ENCODE measurements at places on chromosomes 1 and 21.

DNA sequence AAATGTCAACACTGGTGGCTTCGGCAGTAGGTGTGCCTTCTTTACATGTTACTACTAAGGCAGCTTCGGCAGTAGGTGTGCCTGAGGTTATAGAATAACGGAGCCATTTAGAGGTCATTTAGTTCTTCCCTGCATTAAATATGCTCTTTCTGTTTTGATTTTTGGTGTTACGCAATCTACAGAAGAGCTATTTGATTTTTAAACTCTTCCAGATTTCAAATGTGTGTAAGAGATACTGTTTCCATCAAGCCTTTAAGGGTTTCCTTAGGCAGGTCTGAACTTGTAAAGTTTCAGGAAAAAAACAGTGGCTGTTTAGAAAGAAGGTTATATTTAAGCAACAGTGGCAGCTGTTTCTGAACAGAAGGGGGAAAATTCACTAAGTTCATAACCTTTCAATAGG lies 54.8 kb downstream of the PIK3R3 start:
- DNase-seq: no peak

DNA sequence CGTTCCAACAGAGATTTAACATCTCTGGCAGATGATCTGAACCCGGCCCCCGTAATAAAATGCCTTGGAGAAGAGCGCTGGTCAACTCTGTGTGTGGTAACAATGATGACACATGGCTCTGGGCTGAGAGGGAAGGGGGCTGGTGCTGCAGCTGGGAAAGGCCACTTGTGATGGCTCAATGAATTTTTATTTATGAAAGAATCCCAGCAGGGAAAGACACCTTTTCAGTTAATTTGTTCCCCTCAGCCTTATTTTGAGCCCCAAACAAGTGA lies 59.4 kb downstream of the SYT6 start:
- DNase-seq: no peak

DNA sequence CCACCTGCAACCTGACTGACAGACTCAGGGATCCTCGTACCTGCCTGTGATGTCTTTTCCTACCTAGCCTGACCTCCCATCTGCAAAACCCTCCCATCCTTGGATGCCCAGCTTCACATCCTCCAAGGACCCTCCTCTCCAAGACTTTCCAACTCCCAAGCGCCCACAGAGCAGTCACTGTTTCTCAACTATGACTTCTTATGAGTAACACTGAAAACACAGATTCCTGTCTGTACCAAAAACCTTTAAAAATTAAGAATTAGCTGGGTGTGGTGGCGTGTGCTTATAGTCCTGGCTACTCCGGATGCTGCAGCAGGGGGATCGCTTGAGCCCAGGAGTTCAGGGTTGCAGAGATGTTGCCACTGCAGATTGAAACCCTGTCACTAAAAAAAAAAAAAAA lies 181.9 kb downstream of the PSMG1 start:
- DNase-seq: no peak

DNA sequence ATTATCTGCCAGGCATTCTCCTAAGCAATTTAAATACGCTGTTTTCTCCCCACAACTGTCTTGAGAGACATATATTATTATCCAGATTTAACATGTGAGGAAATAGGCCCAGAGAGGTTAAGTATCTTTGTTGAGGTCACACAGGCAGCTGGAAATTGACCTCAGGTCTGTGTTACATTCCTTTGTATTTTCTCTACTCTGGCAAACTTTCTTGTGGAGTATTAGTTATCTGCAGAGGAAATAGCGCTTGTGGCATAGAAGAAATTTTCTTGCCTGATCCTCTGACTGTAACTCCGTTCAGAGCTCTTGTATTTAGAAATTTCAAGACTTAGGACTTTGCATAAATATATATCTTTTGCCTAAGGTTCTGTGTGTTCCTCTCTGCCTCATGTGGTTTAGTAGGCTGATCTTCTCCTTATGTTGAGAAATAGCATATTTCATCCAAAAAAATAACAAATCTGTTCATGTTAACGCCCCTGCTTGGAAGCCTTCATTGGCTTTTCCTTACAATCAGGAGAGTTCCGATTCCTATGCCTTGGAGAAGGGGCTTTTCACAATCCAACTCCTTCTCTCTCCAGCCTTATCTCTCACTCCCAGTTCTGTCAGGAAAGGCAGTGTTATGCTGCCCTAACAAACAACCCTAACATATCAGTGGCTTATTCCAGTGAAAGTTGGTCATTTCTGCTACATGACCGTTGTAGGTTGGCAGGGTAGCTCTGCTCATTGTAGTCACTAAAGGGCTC lies 2.5 kb upstream of the JUN start:
- DNase-seq: no peak

DNA sequence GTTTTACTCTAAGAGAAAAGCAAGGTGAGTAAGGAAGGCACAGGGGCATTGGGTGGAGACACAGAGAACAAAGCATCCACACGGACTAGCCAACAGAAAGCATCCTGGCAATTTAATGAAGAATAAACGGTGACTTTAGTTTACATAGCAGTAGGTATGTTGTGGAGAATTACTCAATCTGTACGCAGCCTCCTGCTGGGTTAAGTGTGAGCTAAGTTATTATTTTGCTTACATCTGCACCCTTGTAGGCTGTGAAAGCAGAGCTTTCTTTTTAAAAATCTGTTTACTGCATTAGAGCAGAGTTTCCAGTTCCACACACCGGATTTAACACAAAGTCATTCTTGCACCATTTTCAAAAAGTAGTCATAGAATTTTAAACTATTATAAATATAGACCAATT lies 144.5 kb downstream of the AKT3 start:
- no peak for DNase-seq

DNA sequence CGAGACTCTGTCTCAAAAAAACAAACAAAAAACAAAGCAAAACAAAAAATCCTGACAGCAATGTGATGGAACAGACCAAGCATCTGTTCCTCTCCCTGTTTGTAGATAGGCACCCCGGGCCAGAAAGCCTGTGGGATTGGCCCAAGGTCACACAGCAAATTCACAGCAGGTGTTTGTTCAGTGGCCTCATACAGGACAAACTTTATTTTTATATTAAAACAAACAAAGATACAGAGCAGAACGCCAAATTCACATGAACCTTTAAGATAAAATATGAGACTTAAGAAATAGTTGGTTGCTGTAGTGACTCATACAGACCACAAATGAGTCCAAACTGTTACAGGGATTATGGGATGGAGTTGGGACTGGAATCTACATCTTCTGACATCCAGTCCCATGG lies 2.3 kb upstream of the CELA2A start:
- peak; percentile 23 for DNase-seq

DNA sequence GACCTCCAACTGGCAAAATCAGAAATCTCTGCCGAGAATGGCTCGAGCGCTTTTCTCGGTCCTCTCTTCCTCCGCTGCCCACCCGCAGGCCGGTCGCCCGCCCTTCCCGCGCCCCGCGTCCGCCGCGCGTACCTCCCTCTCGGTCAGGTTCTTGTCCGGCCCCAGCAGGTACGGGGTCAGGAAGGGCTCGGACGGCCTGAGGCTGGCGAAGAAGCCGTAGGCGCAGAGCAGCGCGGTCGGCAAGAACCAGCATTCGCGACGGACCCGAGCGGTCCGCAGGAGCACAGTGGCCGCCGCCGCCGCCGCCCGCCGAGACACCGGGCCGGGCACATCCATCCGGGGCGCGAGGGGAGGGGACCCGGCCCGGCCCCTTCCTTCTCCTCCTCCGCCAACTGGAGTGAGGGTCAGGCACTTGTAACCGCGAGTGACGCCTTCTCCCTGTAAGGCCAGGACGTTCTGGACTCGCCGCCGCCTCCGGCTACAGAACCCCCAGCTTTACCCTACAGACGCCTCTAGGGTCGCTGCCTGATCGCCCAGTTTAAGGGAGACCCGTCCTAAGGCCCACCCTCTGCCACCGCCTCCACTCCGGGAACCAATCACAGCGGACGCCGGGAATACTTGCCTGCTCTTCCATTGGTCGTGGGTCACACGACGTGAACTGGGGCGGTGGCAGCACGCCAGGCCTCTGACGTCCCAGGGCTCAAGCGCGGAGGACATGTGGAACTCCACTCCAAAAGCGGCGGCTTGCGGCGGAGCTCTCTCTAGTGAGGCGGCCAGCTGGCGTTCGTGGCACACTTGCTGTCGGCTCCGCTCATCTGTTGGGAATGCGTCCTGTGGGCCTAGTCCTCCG lies at the start of gene SLC19A2:
Gene SLC19A2, minus strand, starts transcription at position 514 of the 850 bp plus-strand sequence. Its CDS starts 178 bp downstream, at position 336.
- peak; percentile 99 for DNase-seq

GRCh38 chr1:109863667-109864046 lies 47.0 kb upstream of the CSF1 start:
- no peak for DNase-seq

- no peak for DNase-seq
These were observed 18.9 kb upstream of the LRP8 start for GRCh38 chr1:53346814-53347176.

- DNase-seq: no peak
These were observed 31.2 kb downstream of the IFNAR1 start for GRCh38 chr21:33355996-33356395.

DNA sequence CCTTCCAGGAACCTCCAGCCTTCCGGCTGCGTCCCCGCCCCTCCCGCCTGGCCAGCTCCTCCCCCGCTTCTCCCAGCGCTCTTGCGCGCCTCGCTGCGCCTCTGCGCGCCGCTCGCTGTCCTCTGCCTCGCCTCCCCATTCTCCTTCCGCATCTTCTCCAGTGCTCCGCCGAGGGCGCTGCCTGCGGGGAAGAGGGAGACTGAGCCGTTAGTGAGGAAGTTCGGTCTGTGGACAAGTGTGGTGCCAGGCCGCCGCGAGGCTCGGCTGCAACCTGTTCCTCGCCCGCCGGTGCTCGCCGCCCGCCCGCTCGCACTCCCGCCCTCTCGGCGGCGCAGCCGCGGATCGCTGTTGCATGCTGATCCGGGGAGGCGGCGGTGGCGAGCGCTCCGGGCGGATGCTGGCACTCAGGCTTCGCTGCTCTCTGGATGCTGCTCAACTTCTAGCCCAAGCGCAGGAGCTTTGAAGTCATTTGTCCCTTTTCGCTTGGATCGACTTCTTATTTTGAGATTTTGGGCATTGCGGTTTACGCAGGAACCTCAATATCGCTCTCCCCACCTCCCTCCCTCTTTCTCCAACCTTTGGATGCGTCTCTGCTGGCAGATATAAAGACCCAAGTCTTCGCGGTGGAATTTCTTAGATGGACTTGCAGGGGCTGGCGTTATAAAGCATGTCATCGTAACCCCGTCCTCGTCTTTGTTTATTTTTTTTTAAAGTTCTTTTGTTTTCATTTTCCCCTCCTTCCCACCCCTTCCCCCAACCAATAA lies 614 bp upstream of the CACNA1E start:
- DNase-seq: no peak

GRCh38 chr1:21865609-21865942 lies 53.5 kb downstream of the LDLRAD2 start:
- DNase-seq: no peak

GRCh38 chr1:27557596-27558340 lies 46.2 kb downstream of the AHDC1 start:
- DNase-seq: no peak

DNA sequence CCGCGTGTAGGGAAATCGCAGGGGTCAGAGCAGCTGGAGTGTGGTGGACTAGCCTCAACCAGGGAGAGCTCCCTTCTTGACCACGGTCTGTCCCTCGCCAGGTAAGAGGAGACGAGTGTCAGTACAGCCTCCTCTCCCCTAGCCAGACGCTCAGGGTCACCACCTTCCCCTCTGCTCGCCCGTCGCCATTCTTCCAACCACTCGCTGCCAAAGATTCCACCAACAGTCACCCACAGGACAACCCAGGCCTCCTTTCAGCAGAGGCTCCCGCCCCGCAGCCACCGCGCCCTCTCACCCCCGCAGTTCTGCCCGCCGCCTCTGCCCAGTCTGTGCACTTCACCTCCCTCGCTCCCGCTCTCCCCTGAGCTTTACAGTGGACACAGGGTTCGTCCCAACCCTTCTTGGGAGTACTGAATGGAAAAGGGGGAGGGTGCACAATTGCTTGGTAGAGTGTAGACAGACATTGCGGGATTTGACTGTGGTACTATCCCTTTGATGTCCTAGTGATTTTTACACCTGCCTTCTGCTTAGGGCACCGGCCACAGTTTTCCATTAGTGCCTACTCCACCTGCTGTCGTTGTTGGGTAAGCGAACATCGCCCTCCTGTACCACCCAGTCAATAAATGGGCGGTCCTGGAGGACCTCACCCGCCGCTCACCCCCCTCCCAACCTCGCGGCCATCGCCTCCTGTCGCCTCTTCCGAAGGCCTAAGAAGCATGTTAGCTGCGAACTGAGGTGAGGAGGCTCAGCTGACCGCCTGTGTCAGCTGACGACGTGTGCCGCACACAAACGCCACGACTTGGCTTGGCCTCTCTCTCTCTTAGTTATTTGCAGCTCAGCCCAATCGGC lies 9.2 kb upstream of the NBPF11 start:
- no peak for DNase-seq

DNA sequence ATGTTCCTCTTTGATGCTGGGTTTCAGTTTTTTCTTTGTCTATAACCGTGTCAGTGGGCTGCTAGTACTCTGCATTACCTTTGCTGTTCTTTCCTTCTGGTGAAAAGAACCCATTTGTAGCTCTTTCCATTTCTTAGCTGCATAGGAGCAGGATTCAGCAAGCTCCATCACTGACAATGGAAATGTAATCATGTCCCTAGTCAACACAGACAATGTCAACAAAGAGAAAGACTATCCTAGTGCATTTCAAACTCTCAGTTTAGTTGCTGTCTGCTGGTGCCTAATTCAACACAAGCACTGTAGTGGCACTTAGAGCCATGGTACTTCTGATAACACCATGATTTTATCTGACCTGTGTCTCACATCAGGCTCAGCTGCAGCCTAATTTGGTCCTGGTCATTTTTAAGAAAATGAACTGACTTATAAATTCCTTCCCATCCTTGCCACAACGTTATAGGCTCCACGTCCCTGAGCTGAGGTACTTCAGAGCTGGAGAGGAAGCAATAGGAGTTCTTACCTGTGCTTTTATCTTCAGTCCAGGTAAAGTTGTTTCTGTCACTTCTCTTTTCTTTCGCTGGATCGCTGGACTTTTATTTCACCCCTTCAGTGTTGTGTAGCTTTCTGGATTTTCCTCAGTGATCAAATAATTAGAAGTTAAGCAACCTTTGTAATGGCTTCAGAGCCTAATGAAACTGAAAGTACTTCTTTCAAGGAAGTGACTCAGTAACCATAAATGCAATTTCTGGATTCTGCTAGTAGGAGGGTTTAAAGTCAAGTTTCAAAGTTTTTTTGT lies at the start of gene GBP3:
Gene GBP3, minus strand, starts transcription at position 700 of the 793 bp plus-strand sequence. CDS start 2,145 bp downstream, outside the sequence.
- DNase-seq: peak; percentile 85

DNA sequence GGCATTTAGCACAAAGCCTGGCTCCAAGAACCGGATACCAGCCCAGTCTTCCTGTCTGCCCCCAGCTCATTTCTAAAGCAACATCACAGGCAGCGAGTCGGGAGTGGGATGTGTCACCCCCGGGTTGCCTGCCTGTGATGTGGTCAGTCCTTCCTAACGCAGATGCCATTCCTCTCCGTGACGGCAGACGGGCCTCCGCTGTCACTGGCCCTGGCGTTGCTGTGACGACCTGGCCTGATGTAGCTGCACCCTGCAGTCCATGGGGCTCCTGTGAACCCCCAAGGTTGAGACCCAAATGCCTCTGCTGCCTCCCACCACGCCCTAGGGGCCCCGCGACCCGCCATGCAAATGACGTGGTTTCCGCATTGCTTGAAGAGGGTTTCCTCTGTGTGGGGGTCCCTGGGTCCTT lies 12.3 kb downstream of the TNFRSF1B start:
- peak; percentile 26 for DNase-seq

Measured in RKO (cell line).